ENCODE measurements at places on chromosomes 7 and 10.

DNA sequence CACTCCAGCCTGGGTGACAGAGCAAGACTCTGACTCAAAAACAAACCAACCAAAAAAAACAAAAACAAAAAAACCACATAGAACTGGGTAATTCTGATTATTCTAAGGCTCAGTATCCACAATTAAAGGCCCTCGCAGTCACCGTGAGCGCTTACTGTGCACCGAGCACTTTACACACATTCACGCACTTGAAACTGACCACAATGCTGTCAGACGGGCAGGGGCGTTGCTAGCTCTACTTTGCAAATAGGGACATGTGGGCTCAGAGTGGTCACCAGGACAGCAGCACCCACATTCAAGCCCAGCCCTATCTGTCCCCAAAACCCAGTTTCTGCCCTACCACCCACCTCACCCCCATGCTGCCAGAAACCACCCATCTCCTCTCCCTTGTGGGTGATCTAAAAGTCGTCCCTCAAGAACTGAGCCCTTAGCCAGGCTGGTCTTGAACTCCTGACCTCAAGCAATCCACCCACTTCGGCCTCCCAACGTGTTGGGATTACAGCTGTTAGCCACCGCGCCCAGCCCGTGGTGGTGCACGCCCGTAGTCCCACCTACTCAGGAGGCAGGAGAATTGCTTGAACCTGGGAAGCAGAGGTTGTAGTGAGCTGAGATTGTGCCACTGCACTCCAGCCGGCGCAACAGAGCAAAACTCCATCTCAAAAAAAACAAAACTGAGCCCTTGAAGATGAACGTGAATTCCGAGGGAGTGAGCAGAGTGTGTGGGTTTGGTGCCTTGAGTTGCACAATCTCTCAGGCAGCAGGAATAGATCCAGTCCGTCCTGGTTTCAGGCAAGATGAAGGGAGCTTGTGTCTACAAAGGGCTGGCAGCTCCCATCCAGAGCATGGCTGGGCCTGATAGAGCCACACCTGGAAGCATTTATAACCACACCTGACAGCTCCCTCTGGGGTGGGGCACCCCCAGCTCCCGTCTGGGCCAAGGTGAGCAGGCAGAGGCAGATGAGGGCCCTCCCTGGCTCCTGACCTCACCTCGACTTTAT lies 5.4 kb upstream of the HSPB1 start:
- no peak for DNase-seq

- DNase-seq: no peak
Measured at GRCh38 chr7:75055830-75056772, 17.5 kb downstream of the RCC1L start.

- DNase-seq: no peak
Measured at GRCh38 chr10:113683300-113683699, 3.6 kb downstream of the CASP7 start.

DNA sequence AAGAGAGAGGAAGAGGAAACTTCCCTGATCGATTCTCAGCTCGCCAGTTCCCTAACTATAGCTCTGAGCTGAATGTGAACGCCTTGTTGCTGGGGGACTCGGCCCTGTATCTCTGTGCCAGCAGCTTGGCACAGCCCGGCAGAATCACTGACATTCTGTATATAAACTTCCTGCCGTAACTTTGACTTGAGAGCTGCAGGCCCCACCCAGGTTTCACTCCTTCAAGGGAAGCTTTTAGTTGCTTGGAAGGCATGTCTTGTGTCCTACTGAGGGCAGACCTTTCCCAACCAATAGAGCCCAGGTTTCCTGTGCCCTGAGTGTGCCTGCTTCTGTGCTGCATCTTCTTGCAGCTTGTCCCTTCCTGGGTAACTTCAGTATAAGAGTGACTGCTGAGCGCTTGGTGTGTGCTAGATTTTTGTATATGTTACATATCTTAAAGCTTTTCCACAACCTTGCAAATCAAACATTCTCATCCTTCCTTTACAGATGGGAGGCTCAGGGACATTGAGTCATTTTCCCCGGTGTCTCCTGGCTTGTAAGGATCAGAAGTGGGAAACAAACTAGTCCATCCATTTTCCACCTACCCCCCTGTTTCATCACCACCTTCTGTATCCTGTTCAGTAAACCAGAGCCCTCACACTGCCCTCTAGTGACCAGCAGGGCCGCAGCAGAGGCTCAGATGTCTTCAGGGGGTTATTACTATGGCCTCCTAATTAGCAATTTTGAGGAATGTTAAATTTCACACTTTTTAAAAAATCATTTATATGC lies 225.2 kb upstream of the PRSS58 start:
- DNase-seq: peak; percentile 34

- DNase-seq: no peak
Measured at GRCh38 chr7:84658286-84658685, 463.7 kb upstream of the SEMA3A start.

GRCh38 chr10:101031796-101032636 lies 982 bp downstream of the SFXN3 start:
- DNase-seq: peak; percentile 66

DNA sequence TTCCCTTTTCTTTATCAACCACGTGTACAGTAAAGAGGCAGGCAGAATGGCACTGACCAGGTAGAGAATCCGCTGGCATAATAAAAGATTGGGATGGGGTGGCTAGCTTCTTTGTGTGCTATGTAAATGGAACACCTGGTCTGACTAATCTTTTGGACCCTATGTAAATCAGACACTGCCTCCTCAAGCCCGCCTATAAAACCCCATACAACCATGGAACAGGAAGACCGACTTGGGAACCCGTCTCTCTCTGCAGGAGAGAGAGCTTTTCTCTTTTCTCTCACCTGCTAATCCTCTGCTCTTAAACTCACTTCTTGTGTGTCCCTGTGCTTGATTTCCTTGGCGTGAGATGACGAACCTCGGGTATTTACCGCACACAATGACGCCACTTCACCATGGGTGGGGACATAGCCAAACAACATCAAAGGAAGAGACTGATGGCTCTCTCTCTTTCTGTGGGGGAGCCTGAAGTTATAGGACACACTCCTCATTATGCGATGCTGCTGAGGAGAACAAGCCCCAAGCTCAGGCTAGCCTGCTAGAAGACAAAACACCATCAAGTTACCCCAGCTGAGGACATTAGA lies 94.2 kb downstream of the ARL5B start:
- no peak for DNase-seq

GRCh38 chr7:3128857-3129490 lies 85.3 kb upstream of the CARD11 start:
- DNase-seq: no peak

DNA sequence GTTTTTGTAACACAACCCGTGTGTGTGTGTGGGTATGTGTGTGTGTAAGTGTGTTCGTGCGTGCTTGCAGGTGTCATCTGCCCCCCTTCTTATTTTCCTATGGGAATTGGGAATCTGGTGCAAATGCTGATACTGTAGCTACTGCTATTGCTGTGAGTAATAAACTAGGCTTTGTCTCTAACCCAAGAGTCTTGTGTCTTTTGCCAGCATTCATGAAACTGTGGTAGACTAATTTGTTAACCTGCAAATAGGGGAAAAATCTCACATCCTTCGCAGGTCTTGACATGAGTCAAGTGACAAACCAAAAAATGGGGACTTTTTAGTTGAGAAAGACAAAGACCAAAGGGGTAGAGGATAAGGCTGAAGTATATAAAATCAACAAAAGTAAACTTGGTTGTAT lies 57.9 kb upstream of the FAM133B start:
- DNase-seq: no peak

DNA sequence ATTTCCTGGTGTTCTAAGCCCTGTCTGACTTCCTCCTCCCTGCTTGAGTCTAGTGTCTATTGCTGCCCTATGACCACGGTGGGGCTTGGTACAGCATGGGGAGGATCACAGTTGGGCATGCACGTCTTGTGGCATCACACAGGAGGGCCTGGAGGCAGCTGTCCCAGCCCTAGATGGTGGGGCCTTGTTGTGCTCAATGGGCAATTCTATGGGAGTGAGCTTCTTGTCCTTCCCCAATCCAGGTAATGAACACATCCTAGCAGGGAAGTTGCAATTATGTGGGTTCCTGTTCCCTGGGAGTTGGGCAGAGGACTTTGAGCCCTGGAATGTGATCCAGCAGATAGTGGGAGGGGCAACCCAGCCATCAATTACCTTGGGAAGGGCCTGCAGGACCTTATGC lies 10.8 kb upstream of the FAM3C start:
- no peak for DNase-seq

DNA sequence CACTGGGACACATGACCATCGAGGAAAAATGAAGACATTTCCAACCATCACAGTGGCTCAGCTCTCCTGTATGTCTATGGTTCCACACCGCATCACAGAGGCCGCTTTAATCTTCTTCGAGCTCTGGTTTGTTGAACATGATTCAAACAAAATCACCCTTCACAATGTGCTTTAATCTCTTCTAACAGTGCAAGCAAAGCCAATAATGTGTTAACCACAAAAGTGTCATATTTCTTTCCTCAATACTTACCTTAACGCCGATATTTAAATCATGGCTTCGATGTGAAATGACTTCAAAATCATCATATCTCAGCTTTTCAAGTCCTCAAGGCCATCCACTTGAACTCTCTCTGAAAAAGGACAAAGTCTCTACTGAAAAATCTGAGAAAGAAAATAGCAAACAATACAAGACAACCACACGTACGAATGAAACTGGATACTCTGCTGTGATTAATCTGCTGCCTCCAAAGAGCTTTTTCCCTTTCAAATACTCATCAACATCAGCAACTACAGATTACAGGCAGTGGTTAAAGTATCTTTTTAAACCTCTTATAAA lies 23.0 kb upstream of the SVIL start:
- DNase-seq: no peak

- no peak for DNase-seq
Measured at GRCh38 chr10:12484941-12485805, 135.8 kb downstream of the CAMK1D start.

DNA sequence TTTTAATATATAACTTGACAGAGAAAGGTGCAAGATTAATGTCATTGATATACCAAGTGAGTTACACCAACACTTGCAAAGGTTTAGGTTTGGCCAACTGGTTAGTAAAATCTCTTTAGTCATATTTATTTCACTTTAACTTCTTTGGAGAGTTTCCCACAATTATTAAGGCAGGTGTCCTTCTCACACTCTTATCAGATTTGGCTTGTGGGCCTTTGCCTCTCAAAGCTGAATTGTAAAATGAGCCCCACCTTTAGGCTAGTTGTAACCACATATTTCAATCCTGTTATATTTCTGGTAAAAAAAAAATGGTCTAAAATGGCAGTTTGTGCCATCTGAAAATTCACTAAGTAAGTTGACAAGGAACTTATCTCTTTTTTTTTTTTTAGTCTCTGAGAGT lies 26.6 kb upstream of the FOXP2 start:
- DNase-seq: no peak

Measured in activated CD4-positive, CD25-positive, alpha-beta regulatory T cell (primary cell).